NCI-H146 (cell line): ENCODE measurements at places on chromosomes 3 and 15.

GRCh38 chr3:4149296-4149695, 153.9 kb upstream of the SETMAR start:
- no peak for DNase-seq

- no peak for DNase-seq
Observed at GRCh38 chr15:27133249-27133648, 162.3 kb downstream of the GABRG3 start.

DNA sequence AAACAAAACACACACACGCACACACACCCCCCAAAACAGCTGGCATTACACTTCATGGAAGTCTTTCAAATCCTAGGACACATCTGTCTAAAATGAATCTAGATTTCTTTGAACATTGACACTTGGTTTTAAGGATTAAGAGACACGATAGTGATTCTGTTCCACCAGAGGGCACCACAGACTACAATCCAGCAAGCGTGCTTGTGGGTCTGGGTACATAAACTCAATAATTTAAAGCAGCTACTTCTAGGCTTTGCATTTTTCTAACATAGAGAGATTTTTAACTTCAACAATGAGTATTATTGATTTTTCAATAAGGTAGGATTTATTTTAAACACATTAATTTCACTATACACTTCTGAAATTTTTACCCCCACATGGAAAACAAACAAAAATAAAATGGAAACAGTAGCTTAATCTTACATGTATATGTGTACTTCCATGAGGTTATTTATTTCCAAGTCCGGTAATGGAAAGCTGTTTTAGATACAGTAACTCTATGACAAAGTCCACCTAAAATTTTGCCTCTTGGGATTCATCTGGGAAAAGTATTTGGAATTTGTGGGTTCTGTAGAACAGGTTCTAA, 564.0 kb upstream of the TGFBR2 start:
- peak; percentile 58 for DNase-seq

GRCh38 chr15:80414546-80415357, 10.6 kb downstream of the ARNT2 start:
- DNase-seq: no peak

GRCh38 chr3:53457068-53457467, 37.3 kb upstream of the CACNA1D start:
- DNase-seq: no peak

- DNase-seq: peak; percentile 73
Observed at GRCh38 chr3:123258811-123259420, 57.2 kb downstream of the SEC22A start.

DNA sequence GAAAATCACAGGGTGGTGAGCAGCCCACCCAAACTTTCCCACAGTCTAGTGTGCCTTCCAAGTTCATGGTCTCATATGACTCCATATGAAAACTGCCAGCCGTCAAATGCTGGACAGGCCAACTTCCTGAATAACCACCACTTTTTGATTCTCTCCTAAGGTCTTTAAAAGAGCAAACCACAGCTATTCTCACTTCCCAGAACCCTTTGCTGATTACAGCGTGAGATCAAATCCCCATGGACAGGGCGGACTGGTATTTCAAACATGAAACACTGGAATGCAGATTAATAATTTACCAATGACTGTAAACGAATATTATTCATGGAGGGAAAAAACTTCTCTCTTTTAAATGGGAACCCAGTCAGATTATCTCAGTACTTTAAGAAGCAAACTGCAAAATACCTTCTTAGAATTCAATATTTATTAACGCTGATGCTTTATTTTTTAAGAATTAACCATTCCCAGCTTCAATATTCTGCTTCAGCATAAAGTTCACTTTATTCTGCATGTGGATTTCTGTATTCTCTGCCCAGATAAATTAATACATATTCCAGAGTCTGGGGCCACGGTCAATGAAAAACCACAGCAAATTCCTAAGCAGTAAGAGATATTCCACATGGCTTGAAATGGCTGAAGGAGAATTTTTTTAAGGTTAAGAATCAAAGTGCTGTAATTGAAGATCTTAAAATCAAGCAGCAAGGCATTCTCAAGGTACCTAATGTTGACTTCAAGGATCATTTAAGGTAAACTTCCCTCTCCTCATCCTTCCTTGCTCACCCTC, 42.9 kb downstream of the MYO1E start:
- DNase-seq: no peak

DNA sequence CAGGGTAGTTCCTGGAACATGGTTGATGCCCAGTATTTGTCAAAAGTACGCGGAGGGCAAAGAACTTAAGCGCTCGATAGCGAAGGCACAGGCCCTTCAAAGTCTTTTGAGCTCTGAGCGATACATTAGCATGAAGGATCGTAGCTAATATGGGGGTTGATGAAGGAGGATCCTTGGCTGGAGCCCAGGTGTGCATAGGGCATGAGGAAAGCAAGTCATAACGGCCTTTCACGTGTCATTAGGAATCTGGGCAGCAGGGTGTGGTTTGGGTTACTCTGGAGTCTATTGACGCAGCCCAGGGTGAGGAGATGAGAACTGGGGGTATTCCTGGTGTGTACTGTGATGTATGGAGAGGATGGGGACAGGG, 31.7 kb downstream of the SPINK8 start:
- peak; percentile 43 for DNase-seq

GRCh38 chr3:173268781-173269180, 127.7 kb upstream of the SPATA16 start:
- no peak for DNase-seq

- DNase-seq: no peak
Observed at GRCh38 chr15:61796056-61796455, 264.2 kb downstream of the VPS13C start.

- DNase-seq: no peak
Observed at GRCh38 chr3:164791263-164791662, 287.0 kb downstream of the SI start.

- no peak for DNase-seq
Observed at GRCh38 chr3:89252016-89252415, 144.6 kb downstream of the EPHA3 start.

- DNase-seq: peak; percentile 37
Observed at GRCh38 chr15:98126326-98127085, 166.0 kb downstream of the ARRDC4 start.

- no peak for DNase-seq
Observed at GRCh38 chr15:82900511-82901060, 51.9 kb downstream of the HOMER2 start.

DNA sequence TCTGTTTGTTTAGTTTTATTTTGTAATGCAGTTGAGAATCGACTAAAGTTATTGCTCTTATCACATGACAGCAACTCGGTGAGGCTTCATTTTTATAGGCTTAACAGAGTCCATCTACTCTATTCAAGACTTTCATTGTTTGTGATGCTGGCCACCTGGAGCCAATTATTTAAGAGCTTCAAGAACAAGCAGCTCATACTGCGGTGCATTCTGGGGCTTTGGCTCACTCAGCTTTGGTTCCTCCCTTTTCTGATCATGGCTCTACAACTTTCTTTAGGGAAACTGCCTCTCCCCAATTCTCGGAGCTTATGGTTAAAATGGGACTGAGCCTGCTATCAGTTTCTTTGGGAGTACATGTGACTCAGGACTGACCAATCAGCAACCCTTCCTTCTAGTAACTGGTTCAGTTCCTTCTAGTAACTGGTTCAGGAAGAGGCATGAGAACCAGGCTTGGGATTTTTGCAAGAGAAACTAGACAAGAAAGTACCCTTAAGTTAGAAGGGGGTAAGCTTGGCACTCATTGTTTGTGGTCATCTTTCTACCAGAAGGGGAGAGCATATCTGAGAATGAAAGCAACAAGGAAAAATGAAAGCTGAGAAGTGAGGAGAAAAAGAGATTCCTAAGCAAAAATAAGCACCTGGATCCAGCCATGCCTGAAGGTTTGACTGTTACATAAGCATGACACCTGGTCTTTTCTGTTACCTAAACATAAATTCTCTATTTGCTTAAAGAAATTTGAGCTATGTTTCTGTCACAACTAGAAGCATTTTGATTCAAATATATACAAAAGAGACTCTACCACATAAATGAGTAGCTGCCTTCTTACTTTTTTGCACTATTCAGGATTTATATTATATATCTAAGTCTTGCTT, 24.1 kb upstream of the ARHGEF3 start:
- DNase-seq: peak; percentile 18

GRCh38 chr15:61742591-61742990, 317.7 kb downstream of the VPS13C start:
- no peak for DNase-seq

- no peak for DNase-seq
Observed at GRCh38 chr3:118799303-118799702, 235.3 kb downstream of the IGSF11 start.

- no peak for DNase-seq
Observed at GRCh38 chr3:117264204-117264994, 554.8 kb downstream of the TUSC7 start.

DNA sequence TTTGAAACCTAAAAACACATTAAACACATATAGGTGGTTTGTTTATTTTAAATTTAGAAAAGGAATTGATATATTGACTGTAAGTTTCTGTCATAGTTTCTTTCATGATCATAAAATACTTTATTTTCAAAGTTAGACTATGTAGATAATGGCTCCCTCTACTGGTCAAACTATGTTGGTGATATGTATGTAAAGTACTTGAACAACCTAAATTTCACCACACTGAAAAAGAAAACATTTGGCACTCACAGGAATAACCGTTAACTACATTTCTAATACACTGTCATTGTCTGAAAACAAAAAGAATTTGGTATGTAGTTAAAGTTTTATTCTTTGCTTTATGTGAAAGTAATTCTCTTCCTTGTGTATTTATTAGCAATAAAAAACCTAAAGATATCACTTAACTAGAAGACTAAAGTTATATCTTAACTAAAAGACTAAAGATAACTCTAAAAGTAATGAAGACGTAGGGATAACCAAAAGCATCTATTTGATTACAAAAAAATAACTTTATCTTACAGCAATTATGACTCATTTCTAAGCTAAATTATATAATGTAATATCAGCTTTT, 427.5 kb downstream of the VGLL3 start:
- peak; percentile 56 for DNase-seq
